Umbilical cord (tissue), 2 donors: ENCODE measurements at places on chromosomes 2 and 18.

DNA sequence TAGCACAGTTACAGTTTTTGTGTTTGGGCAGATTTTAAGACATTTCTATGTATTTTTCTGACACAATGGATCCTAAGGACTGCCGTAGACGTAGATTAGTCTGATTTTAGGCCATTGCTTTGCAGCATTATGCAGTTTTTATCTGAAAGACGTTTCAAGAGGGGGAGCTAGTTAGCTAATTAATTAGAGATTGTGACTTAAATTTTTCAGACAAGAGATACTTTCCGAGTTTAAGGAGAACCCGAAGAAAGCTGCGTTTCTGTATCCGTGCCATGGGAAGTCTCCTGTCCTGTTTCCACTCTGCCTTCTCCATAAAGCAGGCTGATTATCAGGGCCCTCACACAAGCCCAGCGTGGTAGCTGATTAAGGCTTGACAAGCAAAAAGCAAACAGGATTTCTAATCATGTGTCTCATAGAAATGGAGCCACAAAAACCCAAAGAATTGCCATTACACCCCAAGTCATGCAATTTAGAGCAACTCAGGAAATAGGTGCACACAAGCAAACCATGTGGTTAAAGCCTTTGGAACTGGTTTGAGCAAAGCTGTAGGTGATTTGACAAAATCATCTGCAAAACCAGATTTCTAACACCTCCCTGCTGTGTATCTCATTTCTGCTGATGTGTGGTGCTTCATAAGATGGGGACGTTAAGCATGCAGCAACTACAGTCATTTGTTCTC is 808.1 kb downstream of the RNF144A start:
- DNase-seq = peak; percentile 23

GRCh38 chr2:60629801-60630385 is 76.4 kb upstream of the BCL11A start:
- DNase-seq = no peak

GRCh38 chr18:26546875-26547645 is 1.3 kb downstream of the KCTD1 start:
- DNase-seq = no peak

- DNase-seq = no peak
Measured at GRCh38 chr2:200168641-200169555, 137.6 kb upstream of the SPATS2L start.

GRCh38 chr2:170932948-170933347 is 3.9 kb downstream of the GORASP2 start:
- no peak for DNase-seq

GRCh38 chr2:138476186-138476585 is 25.4 kb upstream of the SPOPL start:
- no peak for DNase-seq

- DNase-seq = no peak
Measured at GRCh38 chr2:160267022-160267421, 67.0 kb upstream of the ITGB6 start.

DNA sequence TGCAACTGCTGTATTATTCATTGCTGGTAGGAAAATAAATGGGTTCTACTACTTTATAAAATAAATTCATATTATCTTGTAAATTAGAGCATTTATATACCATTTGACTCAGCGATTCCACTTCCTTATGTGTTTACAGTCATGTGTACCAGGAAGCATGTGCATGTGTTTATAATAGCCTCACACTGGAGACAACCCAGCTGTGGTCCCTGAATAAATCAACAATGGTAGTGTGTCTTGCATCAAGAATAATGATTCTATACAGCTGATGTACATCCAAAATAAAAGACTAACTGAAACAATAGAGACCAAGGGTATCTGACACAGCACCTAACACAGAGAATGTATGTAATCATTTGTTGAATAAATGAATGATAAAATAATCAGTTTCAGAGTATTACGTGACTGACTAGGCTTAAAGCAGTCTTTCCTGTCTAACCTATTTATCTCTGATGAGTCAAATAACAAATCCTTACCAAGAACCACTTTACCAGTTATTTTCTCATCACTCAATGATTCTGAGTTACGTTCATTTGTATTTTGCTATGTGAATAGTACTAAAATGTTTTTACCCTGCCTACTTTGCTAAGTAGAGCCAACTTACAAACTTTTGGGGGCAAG is 216.8 kb downstream of the UBE2E3 start:
- DNase-seq = no peak

GRCh38 chr2:29657674-29658073 is 263.7 kb downstream of the ALK start:
- no peak for DNase-seq

- no peak for DNase-seq
Measured at GRCh38 chr2:200211643-200212042, 94.8 kb upstream of the SPATS2L start.

DNA sequence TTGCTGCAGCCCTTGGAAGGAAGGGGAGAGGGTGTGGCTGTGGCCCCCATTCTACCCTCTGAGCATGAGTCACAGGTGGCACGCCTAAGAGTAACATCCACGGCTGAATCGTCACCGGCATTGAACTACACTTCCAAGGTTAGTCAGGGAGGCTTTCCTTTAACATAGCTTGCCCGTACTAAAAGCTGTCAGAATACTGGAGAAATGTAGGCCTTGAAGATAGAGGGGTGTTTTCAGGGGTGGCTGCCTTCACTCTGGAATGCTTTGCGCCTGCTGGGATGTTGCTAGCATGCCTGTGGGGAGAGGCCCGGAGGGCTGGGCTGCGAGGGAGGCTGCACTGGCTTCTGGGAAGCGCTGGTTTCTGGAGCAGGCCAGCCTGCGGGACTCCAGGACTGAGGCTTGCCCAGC is 333.7 kb downstream of the AGAP1 start:
- peak; percentile 32 for DNase-seq

- DNase-seq = no peak
Measured at GRCh38 chr2:109258376-109258775, 129.4 kb downstream of the SH3RF3 start.

DNA sequence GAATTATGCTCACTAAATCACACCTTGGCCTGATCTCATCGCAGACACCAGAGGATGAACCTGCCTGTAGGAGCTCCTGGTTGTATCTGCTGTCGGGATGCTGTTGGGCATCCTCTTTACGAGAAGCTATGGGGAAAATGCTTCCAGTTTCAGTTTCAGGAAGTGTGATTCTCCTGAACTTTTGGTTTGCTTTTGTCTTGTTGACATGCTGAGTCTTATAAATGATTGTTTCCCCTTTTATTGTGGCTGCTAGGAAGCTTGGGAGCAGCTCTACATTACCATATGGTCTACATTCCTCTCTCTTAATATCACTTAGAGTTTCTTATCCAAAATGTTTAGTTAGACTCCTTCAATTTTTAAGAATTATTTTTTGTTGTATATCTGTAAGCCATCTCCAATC is 227.5 kb downstream of the MTX2 start:
- no peak for DNase-seq

DNA sequence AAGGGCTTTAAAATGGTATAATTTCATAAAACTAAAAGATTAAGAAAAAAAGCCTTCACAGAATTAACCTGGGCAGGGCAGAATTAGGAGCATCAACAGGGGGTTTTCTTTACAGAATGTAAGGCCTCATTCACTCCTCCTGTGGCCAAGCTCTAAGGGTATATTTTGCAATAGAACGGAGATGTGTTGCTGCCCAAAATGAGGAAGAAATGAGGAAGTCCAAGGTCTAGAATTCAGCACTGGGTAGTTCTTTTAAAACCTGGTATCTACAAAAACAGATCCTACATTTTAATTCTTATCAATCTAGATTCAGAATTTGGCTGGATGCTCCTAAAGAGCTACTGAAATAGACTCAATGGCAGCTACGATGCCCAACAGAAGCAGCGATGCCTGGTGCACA is 101.8 kb downstream of the AKAIN1 start:
- no peak for DNase-seq

DNA sequence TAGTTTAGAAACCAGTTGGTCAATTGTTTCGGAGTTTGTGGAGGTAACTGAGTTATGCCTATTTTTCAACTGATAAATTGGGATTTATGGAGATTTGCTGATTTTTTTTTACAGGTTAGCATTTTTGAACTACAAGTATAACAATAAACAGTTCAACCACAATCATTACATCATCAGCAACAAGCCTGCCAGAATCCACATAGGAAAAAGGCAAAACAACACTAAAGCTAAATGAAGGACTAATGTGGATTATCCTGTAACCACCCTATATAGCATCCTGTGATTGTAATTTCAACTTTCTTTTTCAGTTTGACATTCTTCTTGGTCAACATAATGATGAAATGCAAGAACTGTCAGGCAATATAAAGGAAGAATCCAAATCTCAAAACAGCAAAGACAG is 76.5 kb downstream of the CCDC102B start:
- DNase-seq = no peak

DNA sequence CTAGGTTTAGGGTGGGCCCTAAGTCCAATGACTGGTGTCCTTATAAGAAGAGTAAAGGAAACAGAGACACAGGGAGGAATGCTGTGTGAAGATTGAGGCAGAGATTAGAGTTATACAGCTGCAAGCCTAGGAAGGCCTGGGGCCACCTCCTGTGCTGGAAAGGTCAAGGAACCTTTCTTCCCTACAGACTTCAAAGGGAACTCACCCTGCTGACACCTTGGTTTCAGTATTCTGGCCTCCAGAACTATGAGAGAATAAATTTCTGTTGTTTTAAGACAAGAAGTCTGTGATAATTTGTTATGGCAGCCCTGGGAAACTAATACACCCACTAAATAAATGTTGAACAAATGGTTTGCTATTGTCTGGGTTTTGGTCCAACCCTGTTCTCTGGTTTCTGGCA is 102.3 kb upstream of the NEUROD1 start:
- no peak for DNase-seq

GRCh38 chr18:55790296-55790695 is 202.3 kb upstream of the TCF4 start:
- peak; percentile 91 for DNase-seq

- no peak for DNase-seq
Measured at GRCh38 chr2:16167870-16168426, 227.6 kb downstream of the MYCN start.

- no peak for DNase-seq
Measured at GRCh38 chr2:33528441-33528950, 52.0 kb downstream of the RASGRP3 start.

- DNase-seq = no peak
Measured at GRCh38 chr2:187148059-187148714, 299.2 kb upstream of the ZSWIM2 start.

DNA sequence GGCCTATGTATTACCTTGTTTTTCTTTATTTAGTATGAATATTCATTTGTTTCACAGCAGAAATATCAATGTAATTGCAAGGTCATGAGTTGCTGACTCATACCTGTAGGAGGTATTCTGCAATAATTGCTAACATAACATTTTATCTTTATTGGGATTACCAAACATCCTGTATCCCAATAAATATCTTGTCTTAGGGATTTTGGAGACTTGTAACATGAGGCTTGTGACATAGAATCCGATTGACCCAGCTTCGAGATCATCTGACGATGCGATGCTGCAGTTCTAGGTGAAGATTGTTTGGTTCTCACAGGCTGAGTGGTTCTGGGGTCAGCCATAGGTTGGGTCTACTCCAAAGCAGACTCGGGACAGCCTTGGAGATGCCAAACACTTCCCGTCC is 133.4 kb upstream of the RND3 start:
- DNase-seq = no peak

- no peak for DNase-seq
Measured at GRCh38 chr2:84823788-84824187, 57.1 kb downstream of the TRABD2A start.
